IMR-90 (cell line): ENCODE measurements at places on chromosomes 2 and 18. TPM values are rescaled to one million over a fixed set of nuclear protein-coding genes. Genes with fewer than 3 reads are reported as not detected.
A peak's percentile ranks its signal among the peaks of the same experiment; 100 is the strongest.

The GTF2A1L gene
- polyA plus RNA-seq, result not detected in 2 replicates

- no peak for DNase-seq
Observed at GRCh38 chr2:42736598-42737322, 27.2 kb downstream of the OXER1 start.

DNA sequence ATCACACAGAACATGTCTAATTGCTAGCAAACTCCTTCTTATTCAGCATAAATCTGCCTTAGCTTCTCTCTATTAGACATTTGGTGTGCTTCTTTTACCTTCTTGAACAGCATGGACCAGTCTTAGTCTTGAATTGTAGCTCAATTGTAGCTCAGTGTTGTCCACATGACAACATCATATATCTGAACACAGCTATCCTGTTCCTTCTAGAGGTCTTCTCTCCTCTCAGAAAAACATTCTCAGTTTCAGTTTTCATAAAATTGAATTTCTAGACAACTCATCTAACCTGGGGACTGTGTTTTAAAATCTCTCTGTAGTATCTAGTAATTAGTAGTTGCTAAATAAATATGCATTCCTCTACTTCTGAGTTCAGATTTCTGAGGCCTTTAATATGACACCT lies 47.6 kb downstream of the CPO start:
- no peak for DNase-seq

GRCh38 chr2:23814963-23815362 lies 112.0 kb downstream of the ATAD2B start:
- no peak for DNase-seq

The CNDP1 gene
- polyA plus RNA-seq, result not detected in 2 replicates

DNA sequence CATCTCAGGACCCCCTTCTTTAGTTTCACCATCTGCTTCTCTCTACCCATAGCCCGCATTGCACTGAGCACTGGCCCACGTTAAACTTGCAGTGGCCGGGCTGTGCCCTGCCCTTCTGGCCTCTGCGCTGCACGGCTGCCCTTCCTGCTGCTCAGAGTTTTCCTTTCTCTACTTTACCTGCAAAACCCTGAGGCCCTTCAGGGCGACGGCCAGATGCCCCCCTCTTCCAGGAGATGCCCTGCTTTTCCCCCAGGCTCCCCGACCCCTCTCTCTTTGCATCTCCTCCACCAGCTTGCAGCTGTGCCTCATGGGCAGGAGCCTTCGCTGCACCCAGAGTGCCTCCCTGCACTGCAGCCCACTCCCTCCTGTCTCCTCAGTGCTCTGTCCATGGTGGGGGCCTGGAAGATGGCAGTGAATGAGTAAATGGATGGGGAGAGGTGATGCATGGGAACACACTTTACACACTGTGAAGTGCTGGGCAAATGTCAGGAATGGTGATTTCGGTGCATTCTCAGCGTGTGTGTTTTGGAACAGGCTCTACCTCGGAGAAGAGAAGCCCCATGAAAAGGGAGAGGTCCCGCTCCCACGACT lies 53.8 kb downstream of the NTSR2 start:
- DNase-seq, result no peak

DNA sequence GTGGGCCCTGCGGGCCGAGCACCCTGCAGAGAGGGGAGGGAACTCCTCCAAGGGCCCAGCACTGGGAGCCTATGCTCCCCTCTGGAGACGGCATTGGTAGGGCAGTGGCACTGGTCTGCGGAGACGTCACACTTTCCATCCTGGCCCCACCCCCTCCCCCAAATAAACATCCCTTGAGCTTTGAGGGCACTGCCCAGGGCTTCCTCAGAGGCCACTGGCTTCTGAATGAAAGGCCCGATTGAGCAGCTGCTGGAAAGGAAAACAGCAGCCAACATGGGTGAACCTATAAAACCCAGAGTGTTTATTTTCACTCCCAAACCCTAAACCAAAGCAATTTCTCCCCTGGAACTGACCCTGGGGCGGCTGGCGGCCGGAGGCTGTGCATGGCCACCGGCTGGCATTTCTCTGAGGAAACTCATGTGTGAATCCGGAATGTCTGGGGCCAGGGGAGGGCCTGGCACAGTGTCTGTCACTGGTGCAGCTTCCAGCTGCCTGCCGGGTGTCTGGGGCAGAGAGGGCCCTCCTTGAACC lies 138.9 kb downstream of the DYSF start:
- no peak for DNase-seq

The TXNDC2 gene
- 0.16 TPM in 1 of 2 replicates, not detected in the other for polyA plus RNA-seq

DNA sequence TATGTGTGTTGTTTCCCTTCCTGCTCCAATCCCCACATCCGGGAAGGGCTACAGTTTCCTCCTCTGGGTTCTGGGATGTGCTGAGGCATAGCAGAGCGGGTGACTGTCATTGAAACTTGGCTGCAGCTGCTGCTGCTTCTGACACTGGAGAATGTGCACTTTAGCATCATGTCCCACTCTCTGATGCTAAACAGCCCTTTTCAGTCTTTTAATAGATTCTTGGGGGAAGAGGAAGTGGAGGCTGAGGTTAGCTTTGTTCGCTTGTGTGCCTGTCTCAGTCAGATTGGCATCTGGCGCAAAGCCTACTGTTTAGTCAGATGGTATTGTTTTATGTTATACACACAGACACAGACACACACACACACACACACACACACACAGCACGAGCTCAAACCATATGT lies 136.5 kb upstream of the RND3 start:
- no peak for DNase-seq

GRCh38 chr2:17540093-17540812 lies at the start of gene VSNL1:
Gene VSNL1, plus strand, starts transcription at chr2:17540696. Its CDS starts 51,379 bp downstream, at chr2:17592075.
- DNase-seq, result peak; percentile 68

The CLHC1 gene
- polyA plus RNA-seq, result 4.1 and 5.3 TPM in 2 replicates

The TGIF1 gene
- polyA plus RNA-seq, result 43.7 and 62.1 TPM in 2 replicates

DNA sequence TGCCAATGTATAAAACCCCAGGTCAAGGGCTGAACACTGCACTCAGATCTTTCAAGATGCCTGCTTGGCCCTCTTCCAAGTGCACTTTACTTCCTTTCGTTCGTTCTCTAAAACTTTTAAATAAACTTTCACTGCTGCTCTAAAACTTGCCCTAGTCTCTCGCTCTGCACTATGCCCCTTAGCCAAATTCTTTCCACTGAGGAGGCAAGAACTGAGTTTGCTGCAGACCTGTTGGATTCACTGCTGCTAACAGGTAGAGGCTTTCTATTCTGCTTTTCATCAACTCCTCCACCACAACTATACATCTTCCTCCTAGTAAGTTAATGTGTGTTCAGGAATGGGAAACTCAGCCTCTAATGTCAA lies 467.9 kb downstream of the MBD2 start:
- DNase-seq, result no peak

The AQP12A gene
- not detected in 2 replicates for polyA plus RNA-seq

DNA sequence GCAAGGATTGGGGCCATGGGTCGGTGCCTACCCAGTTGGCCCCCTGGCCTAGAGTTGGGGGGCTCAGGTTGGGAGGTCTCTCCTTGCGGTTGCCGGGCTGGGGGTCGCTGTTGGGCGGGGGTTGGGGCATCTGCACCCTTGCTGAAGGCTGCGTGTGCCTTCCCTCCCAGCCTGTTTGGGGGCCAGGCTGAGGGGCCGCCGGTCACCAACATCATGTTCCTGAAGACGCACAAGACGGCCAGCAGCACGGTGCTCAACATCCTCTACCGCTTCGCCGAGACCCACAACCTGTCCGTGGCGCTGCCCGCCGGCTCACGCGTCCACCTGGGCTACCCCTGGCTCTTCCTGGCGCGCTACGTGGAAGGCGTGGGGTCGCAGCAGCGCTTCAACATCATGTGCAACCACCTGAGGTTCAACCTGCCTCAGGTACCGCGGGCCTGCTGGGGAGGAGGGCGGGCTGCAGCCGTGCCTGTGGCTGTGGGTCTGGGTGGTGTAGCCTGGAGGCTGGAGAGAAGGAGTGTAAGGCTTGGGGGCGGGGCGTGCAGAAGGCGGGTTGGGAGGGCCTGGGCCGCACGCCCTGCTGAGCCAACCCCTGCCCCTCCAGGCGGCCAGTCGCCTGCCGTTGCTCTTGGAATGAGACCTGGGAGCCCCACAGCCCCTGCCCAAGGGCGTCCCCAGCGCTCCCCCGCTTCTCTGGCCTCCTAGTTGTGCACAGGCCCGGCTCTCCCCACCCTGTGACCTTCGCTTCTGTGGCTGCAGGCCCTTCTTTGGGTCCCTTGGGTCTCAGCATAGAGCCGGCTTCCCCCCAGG lies 7.2 kb upstream of the NEU4 start:
- DNase-seq, result no peak

- DNase-seq, result no peak
Observed at GRCh38 chr2:9069543-9069942, 66.1 kb upstream of the MBOAT2 start.

The KLHL30 gene
- polyA plus RNA-seq, result 0.03 TPM in 2 replicates

DNA sequence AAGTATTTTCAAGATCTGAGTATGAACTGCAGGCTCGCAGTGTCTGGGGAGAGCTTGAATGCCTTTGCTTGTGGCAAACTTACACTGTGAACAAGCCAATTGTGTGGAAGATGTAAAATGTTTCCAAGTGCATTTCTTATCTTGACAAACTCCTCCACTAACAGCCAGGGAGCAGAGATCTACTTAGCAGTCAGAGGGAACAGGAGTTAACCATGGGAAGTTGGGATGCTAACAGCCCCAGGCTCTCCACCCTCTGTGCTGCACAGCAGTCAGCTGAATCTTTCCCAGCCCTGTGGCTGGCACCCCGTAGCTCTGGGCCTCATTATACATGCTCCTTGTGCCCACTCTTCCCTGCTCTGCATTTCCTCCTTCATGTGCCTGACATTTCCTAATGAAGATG lies 450.2 kb downstream of the TSN start:
- no peak for DNase-seq

DNA sequence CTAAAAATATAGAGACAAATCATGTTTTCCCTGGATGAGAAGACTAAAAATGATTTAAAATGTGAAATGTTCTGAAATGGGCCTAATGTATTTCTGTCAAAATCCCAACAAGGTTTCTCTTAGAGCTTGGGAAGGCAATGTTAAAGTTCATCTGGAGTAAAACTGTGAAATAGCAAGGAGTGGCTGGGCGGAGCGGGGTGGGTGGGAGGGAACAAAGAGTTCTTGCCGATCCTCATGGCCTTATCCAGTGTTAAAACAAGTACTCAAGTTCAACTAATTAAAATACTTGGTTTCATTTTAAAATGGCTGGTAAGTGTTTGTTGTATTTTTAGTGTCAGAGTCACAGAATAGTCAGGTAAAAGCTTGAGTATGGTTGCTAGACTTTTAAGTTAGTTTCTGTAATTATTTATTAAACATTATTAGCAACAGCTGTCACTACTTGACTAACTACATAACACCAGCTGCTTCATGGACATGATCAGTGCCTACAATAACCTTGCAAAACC lies 87.3 kb downstream of the RTN4 start:
- DNase-seq, result no peak

DNA sequence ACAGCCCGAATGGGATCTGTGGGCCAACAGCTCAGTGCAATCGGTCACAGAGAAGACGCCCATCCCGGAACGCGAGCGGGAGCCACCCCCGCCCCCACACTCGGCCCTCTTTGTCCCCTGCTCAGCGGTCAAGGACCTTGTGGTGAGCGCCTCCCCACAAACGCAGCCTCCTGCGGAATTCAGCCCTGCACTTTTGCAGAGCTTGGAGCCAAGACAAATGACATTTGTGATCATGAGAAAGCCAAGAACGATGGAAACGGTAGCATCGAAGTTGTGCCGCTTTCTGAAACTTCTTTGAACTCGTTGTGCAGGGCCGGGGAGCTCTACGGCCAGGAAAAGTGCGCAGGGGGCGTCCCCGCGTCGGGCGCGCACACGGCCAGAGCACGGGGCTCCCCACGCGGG lies 6.7 kb upstream of the SALL3 start:
- DNase-seq, result no peak

DNA sequence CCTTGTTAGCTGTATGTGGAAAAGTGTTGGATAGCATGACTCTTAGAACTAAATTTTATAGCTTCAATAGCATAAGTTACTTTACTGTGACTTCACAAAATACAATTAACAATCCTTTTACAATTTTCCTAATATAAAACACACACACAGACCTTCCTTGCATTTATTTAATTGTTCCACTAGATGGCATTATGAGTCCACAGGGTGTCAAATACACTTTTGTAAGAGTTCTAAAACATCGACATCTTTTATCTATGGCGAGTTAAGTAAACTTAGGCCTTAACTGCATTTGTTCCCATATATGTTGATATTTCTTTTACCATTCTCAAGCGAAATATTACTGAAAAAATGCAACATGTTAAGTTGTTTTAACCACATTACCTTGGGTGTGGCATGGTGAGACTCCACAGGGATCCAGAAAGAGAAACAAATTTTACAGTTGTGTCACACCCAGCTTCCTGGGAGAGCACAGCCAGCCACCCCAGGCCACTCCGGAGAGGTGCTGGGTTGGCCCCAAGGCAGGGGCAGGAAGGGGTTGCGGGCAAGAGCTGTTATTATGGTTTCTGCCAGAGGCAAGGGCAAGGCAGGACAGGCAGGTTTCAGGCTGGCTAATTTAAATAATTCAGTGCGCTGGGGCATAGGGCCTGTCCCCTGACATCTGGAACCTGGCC lies 312.4 kb upstream of the MC4R start:
- peak; percentile 17 for DNase-seq

The CFAP65 gene
- polyA plus RNA-seq, result not detected in 2 replicates

GRCh38 chr2:182444170-182444569 lies 17.3 kb upstream of the PDE1A start:
- DNase-seq, result no peak

GRCh38 chr2:53724536-53724935 lies 43.1 kb upstream of the CHAC2 start:
- DNase-seq, result peak; percentile 41

GRCh38 chr2:135311962-135312361 lies 219.1 kb downstream of the ZRANB3 start:
- DNase-seq, result no peak

The NTSR2 gene
- polyA plus RNA-seq, result not detected in 2 replicates

DNA sequence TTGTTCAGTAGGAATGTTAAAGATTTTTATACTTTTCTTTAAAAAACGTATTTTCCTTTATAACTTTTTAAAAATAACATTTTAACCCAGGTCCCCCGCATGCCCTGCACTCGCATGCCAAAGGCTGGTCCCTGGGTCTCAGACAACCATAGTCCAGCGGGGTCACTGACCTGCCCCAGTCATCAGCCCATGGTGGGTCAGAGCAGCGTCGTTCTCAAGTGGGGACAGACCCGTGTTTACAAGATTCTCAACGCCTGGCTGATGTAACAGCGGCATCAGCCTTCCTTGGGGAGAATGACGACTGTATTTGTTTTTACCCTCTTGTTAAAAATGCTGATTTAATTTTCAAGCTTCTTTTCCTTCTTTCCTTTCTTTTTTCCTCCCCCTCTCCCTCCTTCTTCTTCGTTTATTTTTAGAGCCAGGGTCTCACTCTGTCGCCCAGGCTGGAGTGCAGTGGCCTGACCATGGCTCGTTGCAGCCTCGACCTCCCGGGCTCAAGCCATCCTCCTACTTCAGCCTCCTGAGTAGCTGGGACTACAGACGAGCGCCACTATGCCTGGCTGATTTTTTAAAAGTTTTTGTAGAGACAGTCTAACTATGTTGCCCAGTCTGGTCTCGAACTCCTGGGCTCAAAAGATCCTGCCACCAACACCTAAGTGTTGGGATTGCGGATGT lies 1.0 kb upstream of the EFHD1 start:
- no peak for DNase-seq

The SRSF7 gene
- polyA plus RNA-seq, result 191 and 193 TPM in 2 replicates

DNA sequence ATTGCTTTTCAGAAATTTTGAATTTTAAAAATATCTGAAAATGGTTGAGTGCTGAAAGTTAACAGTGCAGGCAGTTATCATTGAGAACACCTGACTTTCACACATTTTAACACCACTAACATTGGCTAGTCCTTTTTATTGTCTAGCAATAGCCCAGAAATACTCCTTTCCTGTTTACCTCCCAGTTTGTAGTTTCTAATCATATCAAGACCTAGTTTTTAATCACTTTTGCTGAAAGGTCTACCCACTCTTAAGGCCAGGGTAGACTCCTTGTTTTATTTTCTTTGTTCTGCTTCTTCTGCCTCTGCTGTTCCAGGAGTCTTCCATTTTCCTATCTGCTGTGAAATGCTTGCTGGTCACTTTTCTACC lies 72.1 kb downstream of the UBE2E3 start:
- no peak for DNase-seq
